ENCODE measurements at places on chromosomes 1 and 21.

DNA sequence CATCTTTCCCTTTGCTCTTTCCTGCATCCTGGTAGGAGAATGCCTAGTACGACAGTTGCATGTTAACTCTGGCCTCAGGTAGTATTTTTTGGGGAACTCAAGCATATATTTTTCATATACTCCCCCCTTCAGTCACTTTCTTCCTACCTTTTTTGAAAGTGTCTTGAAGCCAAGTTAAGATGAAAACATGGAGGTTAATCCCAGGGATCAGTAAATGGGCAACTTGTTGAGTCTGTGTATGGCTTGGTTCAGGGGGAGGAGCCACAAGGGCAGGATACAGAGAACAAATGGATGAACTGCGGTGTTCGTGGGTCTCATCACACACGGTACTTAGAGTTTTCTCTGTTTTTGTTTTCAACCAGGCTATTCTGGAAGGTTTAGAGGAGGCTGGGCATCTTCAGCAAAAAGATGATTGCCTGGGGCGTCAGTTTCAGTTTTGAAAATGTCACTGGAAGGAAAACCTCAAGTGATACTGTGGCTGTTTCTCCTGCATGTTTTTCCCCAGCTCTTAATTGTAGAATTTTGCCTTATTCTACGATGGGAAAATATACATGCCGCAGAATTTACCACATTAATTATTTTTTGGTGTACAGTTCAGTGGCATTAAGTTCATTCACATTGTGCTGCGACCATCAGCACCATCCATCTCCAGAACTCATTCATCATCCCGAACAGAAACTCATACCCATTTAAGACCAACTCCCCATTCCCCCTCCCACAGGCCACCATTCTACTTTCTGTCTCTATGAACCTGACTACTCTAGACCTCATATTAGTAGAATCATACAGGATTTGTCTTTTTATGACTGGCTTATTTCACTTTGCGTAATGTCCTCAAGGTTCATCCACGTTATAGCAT lies 71.5 kb downstream of the MAP10 start:
- no peak for ATAC-seq

GRCh38 chr1:100188617-100189016 lies 10.6 kb upstream of the LRRC39 start:
- ATAC-seq, result peak; percentile 77

- ATAC-seq, result no peak
Observed at GRCh38 chr1:151618470-151618869, 6.6 kb downstream of the SNX27 start.

DNA sequence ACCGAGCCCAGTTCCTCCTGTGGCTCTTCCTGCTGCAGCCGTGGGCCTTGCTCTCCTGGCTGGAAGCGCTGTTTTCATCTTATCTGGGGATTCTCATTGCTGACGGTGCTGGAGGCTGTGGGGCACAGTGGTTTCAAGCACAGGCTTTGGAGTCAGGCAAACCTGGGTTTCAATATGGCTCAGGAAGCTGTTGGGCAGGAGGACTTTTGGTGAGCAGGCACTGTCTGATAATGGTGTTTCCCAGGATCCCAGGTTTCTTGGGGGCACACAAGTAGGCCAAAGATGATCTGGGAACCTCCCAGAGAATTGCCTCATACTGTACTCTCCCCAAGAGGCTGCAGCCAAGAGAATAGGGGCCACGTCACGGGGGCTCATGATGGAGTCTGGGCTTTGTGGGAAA lies 105.6 kb upstream of the TRABD2B start:
- ATAC-seq, result no peak

DNA sequence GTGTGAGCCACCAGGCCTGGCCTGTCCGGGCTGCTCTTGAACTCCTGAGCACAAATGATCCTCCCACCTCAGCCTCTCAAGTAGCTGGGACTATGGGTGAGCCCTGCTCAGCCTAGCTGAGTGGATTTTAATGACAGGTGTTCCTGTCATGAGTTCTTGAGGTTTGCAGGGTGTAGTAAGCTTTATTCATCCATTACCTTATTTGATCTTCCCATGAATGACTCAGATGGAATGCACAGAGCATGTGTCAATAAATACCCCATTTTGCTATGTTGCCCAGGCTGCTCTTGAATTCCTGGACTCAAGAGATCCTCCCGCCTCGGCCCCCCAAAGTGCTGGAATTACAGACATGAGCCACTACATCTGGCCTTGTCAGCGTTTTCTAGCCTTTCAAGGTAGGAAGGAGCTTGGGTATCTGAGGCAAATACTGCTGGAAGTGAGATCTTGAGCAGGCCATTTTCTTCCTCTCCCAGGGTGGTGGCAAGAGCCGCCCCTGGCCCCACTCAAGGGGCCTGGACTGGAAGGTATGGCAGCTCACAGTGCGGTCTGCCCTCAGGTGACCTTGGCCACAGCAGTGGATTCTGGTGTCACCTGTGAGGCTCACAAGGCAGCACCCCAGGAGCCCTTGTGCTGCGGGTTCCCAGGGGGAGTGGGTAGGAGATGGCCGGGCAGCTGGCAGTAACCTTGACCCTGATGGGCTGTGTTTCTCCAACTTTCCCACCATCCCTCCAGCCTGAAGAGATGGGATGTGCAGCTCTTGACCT lies 20.0 kb downstream of the PIK3CD start:
- ATAC-seq, result no peak

DNA sequence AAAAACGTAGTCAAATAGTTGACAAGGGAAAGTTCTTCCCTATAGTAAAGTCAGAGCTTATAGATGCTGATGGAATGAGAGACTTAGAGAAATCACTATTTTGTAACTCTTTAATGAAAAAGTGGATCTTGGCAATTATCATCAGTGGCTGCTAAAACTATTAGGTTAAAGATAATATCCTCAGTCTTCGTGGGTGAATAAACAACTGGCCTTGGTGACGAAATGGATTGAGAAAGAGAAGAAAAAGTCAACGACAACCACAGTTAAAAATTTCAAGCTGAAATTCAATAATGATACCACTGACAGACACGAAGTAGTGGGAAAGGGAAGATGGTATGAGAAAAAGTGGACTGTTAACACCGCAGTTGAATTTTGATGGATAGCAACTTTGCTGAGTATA lies 90.0 kb upstream of the GNG4 start:
- no peak for ATAC-seq

GRCh38 chr1:186183219-186183618 lies 191.8 kb downstream of the TPR start:
- no peak for ATAC-seq

DNA sequence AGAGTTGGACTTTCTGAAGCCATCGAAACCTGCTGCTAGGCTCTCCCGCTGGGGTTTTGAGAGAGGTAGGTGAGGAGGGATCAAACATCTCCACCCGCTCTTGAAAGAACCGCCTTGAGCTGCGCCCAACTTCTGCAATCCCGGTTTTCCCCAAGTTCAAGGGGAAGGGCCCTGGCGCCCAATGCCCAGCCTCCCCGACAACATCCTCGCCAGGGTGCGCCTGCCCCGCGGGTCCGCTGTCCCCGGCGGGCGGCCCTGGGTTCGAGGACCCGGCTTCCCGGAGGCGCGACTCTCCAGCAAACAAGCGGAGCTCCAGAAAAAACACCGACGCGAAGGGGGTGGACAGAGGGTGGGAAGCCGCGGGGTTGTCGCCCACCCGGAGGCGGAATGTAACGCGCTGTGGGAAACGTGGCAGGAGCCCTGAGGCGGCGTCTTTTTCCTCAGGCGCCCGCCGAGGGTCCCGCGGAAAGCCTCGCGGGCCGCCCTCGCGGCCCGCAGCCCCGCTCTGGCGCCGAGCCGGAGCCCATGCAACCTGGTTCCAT lies 607 bp downstream of the BTG3 start:
- peak; percentile 48 for ATAC-seq

GRCh38 chr1:86950712-86951419 lies 36.4 kb downstream of the HS2ST1 start:
- no peak for ATAC-seq

GRCh38 chr1:224579526-224579925 lies 36.6 kb upstream of the CNIH3 start:
- ATAC-seq, result peak; percentile 82

GRCh38 chr1:151166505-151166956 lies 587 bp downstream of the SCNM1 start:
- peak; percentile 57 for ATAC-seq

DNA sequence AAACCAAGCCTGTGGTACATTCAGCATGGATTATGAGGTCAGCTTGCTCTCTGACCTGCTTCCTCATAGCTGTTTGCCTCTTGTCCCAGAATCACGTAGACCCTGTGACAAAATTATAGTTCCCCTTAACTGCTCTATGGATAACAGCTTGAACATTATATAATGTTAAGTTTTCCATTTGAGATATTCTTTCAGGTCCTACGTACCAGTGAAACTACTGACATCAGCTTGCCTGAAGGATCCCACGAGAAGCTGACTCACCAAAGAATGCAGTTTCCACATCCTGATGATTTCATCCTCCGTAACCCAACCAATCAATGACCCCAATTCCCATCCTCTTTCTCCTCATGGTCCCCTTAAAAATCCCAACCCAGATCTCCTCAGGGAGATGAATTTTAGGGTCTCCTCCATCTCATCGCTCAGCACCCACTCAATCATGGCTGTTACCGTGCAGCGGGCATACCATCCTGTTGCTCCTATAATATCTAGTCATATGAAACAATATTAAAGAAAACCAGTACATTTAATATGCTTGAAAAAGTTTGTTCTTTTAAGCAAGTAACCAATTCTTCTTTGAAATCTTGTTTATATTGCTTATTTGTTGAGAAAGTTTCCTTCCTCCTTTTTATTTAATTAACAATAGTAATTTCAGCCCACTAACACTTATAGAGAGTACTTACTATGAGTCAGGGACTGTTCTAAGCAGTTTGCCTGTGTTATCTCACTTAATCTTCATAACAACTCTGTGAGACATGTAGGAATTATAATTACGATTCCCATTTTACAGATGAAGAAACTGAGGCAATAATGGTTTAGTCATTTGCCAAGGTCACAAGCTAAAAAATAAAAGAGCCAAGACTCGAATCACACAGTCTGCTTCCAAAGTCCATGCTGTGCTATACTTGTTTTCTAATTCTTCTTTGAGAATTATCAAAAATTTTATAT lies 27.4 kb downstream of the CHML start:
- ATAC-seq, result peak; percentile 60

GRCh38 chr1:93751377-93752250 lies 70.0 kb upstream of the BCAR3 start:
- no peak for ATAC-seq

GRCh38 chr1:20848162-20848561 lies 61.1 kb upstream of the HP1BP3 start:
- ATAC-seq, result peak; percentile 64

DNA sequence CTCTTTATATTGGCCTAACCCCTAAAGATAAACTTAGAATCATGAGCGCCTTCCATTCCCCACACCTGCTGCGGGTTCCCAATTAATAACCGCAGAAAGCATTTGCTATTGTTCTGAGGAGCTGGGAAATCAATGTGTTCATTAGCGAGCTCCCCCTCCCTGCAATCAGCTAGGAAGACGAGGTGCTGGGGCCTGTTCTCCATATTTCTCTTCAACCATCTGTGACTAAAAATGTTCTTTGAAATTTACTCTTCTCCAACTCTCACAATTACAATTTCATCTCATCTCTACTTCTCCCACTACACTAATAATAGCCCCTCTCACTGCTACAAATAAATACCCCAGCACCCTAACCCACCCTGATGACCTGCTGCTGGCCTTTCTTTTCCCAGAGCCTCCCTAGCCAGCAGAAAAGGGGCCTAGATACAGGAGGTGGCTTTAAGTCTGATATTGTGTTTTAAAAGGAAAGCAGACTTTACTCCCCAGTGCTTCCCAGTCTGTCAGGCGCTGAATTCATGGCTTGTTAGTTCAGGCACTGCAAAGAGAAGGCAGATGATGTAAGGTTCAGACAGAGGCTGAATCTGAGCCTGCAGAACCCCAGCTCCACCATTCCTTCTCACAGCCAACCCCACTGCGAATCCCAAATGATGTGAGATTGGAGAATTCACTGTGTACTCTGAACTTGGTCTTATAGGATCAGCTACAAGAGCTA lies 477.5 kb upstream of the DAB1 start:
- no peak for ATAC-seq

DNA sequence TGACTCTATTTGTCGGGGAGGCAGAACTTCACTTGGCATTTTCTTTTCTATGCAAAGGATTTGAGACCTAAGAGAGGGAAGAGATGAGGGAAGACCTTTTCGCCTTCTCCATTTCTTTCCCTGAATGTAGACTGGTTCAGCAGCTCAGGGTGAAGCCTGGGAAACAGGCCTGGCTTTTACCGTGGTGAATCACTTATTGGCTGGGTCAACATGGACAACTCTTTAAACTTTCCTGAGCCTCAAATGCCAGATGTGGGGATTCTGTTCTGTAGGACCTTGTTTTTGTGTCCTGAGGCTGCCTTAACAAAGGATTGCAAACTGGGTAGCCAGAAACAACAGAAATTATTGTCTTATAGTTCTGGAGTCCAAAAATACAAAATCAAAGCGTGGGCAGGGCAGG lies 455.8 kb upstream of the VAMP3 start:
- no peak for ATAC-seq

- ATAC-seq, result no peak
Observed at GRCh38 chr1:179774000-179774399, 30.9 kb downstream of the FAM163A start.

DNA sequence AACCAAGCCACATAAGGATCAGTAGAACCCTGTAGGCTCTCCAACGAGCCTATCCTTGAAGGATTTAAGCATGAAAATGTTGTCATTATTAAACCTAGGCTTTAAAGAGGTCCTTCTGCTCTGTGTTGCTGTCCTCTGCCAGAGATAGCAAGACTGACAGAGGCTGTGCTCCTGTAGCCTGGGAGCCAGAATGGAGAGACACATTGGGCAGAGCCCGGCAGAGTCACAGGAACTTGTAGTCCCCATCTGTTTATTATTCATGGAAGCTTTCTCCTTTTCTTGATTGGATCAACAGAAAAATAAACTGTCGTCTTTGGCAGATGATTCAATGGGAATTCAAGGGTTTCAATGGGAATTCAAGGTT lies 19.2 kb upstream of the SLAMF1 start:
- no peak for ATAC-seq

DNA sequence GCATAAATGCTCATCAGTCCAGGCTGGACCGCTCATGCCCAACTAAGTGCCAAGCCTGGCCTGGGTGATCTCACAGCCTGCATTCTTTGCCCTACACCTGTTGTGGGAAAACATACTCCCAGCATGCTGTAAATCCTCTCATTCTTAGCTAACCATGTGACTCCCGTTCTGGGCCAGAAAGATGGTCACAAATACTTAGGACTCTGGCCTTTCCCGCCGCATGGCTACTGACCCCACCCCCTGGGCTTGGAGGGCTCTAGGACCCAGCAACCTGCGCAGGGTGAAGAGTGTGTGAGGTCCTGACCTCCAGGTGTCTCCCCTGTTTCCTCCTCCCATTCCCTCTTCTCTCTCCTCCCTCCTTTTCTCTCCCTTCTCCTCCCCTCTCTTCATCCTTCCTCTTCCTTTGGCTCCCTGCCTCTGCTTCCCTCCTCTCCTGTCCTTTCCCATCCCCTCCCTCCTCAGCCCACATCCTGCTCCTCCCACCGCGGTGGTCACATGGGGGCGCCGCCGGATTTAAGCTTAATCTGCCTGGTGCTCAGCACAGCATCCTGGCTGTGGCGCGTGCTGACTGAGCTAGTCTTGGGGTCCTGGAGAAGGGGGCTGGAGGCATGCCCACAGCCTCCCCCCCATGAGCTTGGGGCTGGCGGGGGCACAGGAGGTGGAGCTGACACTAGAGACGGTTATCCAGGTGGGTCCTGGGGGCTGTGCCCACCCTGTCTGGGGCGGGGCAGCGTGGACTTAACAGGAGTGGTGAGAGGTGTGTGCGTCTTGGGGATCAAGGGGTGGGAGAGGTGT lies at the start of gene CROCC:
CROCC (plus strand) TSS at position 541 of the 795 bp plus-strand sequence; CDS start at position 629, 88 bp downstream.
- peak; percentile 80 for ATAC-seq

- no peak for ATAC-seq
Observed at GRCh38 chr1:12380326-12381249, 150.8 kb downstream of the VPS13D start.
